ENCODE measurements at places on chromosomes 12 and 14.

- DNase-seq: no peak
Observed at GRCh38 chr14:95237121-95237957, 80.0 kb upstream of the DICER1 start.

DNA sequence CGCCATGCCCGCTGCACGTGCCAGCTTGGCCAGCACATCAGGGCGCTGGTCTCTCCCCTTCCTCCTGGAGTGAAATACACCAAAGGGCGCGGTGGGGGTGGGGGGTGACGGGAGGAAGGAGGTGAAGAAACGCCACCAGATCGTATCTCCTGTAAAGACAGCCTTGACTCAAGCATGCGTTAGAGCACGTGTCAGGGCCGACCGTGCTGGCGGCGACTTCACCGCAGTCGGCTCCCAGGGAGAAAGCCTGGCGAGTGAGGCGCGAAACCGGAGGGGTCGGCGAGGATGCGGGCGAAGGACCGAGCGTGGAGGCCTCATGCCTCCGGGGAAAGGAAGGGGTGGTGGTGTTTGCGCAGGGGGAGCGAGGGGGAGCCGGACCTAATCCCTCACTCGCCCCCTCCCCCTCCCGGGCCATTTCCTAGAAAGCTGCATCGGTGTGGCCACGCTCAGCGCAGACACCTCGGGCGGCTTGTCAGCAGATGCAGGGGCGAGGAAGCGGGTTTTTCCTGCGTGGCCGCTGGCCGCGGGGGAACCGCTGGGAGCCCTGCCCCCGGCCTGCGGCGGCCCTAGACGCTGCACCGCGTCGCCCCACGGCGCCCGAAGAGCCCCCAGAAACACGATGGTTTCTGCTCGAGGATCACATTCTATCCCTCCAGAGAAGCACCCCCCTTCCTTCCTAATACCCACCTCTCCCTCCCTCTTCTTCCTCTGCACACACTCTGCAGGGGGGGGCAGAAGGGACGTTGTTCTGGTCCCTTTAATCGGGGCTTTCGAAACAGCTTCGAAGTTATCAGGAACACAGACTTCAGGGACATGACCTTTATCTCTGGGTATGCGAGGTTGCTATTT lies 914 bp upstream of the CCND2 start:
- DNase-seq: peak; percentile 75

- no peak for DNase-seq
Observed at GRCh38 chr12:72297666-72298065, 25.5 kb downstream of the TRHDE start.

GRCh38 chr12:52024845-52025230 lies 18.1 kb downstream of the TAMALIN start:
- peak; percentile 45 for DNase-seq

DNA sequence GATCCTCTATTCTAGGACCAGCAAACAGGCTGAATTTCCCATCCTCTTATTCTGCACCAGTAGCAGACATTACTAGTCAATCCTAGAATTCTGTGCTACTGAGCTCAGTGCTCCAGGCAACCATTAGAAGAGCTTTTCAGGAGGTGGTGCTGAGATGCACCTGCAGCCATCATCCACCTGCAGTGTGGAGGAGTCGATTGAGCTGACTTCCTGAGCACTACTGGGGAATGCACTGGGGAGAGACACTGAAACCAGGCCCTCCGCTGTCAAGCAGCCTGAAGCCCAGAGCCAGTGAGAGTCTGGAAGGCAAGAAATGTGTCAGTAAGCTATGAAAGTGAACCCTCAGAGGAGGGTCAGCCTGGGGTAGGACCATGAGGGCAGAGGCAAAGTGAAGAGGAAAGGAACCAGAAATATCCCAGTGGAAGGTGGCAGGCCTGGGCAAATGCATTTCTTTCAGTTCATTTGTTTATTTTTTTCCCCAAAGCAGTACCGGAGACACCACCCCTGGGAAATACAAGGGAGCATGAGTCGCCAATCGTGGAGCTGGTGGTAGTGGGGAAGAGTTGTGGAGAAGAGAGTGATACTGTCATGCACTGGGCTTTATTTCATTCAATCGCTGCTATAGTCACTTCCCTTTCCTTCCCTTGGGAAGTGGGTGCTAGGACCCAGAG lies 23.0 kb upstream of the SERPINA4 start:
- DNase-seq: no peak

- DNase-seq: no peak
Observed at GRCh38 chr14:60845523-60845922, 111.0 kb downstream of the MNAT1 start.
